Smooth muscle cell of the brain vasculature (primary cell): ENCODE measurements at places on chromosomes 16 and 17.

- DNase-seq = peak; percentile 44
Measured at GRCh38 chr16:18983565-18984434, at the start of gene TMC7. TSS of gene TMC7 (plus strand) at chr16:18983934. CDS start at chr16:18984064, 130 bp downstream.

- DNase-seq = no peak
Measured at GRCh38 chr17:69357701-69358100, 30.8 kb upstream of the ABCA5 start.

DNA sequence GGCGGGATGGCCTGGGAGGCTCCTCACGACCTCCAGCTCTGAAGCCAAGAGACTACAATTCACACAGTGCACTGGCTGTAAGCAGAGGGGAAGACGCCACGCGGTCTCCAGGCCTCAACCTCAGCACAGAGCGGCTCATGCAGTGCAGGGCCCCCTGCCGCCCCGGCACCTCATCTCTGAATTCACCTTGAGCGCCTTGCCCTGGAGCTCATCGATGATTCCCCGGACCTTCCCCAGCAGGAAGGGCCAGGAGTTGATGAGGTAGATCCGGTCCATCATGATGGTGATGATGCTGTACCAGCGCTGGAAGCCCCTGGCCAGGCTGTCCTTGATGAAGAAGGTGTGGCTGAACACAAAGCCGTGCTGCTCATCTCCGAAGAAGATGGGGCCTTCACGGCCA is 13.2 kb downstream of the FLCN start:
- no peak for DNase-seq

GRCh38 chr17:75459246-75459589 is 2.8 kb downstream of the TMEM94 start:
- no peak for DNase-seq

GRCh38 chr16:22333457-22333994 is 36.3 kb downstream of the POLR3E start:
- DNase-seq = no peak
